ENCODE measurements at places on chromosomes 12 and 14.
A peak's percentile ranks its signal among the peaks of the same experiment; 100 is the strongest.

DNA sequence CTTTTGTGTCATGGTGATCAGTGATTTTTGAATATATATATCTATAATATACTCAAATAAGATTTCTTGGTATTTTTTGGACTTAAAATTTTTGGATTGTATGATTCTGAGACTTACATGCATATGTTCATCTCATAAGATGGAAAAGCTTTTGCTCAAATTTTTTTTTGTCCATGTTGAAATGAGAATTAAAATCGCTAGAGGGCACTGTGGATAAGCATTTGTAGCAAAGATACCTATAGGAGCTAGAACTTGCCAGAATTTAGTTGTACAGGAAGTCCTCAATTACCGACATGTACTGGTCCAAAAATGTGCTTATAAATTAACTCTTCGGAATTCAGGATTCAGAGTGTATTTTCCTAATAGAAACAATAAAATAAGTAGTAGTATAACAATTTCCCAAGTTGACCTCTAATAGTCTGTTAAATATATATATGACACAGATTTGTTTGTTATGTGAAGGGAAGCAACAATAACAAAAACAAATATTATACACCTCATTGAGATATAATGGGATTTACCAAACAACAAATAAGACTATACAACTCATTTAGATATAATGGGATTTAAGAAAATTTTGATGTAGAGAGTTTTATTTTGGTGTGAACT, 179.6 kb downstream of the TMEM117 start:
- no peak for DNase-seq

DNA sequence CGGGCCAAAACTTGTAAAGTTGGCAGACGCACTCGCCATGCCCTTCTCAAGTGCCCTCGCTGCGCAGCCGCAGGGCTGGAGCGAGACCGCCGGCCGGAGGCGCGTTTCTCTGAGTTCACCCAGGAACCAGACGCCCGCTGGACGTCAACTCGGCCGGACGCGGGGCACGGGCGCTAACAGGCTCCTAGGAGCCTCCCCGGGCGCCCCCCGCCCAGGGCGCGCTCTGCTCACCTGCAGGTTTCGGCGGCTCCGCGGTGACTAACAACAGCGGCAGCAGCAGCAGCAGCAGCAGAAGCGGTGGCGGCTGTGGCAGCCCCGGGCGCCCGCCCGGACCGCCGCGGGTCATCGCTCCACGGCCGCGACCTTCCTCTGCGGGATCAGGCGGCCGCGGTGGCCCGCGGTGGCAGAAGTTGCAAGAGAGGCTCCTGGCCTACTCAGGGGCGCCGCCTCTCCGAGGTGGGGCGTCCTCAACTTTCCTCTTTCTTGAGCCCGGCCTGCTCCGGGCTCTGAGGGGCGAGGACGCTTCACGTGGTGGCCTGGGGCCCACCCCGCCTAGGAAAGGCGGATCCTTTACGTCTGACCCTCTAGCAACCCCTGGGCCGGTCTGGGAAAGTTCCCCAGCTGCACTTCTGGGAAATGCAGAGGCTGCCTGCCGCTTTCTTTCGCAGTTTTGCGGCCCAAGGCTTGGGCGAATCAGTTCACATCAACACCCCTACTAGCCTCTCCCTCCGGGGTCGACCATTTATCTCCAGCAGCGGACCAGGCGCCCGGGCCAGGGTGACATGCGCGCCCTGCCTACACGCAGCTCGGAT, at the start of gene PLBD1:
Gene PLBD1 (minus strand): TSS at position 533 of the 812 bp plus-strand sequence. CDS start 187 bp downstream, at position 346.
- DNase-seq = peak; percentile 5

- no peak for DNase-seq
Measured at GRCh38 chr12:65885312-65885711, 61.0 kb downstream of the HMGA2 start.

DNA sequence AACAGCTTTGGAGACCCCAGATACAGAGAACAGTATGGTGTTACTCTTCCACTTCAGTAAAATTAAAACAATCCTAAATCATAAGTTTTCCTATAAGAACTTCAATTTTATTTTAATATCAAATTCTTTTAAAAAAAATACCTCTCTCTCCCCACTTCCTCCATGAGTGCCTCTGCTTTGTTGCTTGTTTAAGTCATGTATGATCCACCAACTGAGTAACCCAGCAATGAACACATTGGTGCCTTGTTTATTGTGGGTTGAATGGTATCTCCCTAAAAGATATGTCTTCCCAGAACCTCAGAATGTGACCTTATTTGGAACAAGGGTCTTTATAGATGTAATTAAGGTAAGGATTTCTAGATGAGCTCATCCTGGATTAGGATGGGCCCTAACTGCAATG, 143.5 kb upstream of the EGLN3 start:
- no peak for DNase-seq

DNA sequence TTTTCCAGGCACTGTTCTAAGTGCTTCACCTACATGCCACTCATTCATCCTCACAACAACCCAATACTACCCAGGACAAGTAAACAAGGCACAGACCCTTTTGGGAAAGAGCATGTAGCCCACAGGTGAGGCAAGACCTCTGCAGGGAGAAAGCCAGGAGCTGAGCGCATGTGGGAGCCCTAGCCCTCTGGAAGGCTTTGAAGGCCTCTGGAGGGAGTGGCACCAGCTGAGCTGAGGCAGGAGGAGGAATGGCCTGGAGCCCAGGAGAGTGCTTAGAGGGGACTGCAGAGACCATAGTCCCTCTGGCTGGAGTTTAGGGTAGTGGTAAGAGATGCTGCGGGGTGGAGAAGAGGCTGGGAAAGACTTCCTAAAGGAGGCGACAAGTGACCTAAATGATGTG, 516.5 kb downstream of the FUT8 start:
- no peak for DNase-seq

GRCh38 chr12:116397148-116397547, 119.7 kb upstream of the MED13L start:
- no peak for DNase-seq

GRCh38 chr12:26566675-26567074, 266.3 kb downstream of the ITPR2 start:
- DNase-seq = no peak

DNA sequence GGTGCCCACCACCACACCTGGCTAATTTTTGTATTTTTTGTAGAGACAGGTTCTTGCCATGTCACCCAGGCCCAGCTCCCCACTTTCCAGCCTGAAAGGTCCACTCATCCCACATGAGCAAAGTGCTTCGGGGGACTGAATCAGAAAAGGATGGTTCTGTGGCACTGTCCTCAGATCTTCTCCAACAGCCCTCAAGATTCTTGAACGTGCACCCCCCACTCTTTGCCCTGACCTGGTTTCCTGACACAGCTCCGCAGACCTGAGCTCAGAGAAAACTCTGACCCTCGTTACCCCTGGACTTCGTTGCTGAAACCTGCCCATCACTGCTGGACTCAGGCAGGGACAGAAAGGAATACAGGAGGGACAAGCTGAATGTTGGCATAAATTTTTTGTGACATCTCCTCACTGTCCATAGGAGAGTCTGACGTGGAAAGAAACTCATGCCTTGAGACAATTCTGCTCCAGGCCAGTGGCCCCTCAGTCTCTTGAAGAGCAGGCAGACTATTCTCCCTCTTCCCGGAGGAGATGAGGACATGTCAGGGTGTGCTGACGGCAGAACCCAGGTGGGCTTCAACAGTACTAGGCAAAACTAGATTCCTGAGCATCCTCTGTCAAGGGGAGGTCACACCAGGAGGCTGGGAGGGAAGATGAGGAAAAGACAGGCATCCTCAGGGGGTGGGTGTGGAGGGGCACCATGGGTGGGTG, 149.3 kb downstream of the DPF3 start:
- DNase-seq = no peak

DNA sequence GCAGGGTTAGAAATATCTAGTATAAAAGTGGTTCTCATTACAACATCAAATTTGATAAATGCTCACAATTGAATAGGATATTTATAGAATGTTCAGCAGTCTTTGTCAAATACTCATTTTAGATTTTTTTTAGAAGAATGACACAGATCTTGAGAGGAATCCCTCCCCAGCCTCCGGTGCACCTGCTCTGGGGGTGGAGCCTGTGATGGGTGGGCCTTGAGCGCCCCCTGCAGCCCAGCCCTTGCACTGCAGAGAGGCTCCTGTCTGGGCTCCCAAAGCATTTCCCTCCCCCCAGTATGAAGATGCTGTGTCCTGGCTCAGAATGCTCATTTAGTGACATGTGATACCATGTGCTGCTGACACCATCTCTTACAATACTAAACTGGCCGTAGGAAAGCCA, 792.3 kb downstream of the TMEM121 start:
- DNase-seq = peak; percentile 32

GRCh38 chr12:66688846-66689439, 10.1 kb upstream of the GRIP1 start:
- DNase-seq = no peak

DNA sequence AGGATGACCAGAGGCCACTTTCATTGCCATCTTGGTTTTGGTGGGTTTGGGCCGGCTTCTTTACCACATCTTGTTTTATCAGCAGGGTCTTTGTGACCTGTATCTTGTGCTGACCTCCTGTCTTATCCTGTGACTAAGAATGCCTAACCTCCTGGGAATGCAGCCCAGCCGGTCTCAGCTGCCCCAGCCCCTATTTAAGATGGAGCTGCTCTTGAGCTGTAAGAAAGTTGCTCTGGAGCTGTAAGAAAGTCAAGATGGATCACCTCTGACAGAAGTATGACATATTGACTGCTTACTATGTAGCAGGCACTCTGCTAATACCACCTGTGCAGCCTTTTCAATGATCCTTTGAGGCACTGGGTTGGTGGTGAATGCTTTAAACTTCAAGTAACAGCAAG, 52.1 kb downstream of the RIN3 start:
- DNase-seq = no peak

DNA sequence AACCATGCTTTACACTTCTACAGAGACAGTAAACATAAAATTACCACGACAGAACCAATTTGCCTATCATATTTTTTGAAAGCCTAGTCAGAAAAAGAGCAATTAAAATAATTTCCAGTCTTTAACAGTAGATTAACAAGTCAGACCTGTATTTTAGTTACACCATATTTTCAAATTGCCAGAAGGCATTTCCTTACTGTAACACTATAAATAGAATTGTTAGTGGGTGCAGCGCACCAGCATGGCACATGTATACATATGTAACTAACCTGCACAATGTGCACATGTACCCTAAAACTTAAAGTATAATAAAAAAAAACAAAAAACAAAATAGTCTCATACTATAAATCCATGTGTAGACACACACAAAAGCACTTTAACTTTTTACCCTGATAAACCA, 16.0 kb downstream of the SOS2 start:
- no peak for DNase-seq

- no peak for DNase-seq
Measured at GRCh38 chr14:75877292-75877691, 104.5 kb downstream of the TGFB3 start.

DNA sequence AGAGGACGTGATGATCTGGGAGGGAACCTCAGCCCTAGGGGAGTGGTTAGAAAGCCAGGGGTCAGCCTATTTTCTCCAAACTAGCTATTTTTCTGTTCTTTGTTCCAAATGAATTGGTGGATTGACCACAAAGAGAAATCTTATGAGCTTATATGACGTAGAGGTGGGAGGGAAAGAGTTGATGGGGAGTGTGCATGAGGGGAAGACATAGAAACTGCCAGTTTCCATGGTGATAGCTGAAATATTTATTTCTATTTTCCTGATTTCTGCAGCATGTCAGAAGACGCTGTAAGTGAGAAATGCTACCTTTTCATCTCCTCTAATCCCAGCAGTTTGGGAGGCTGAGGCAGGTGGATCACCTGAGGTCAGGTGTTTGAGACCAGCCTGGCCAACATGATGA, 51.4 kb upstream of the CISTR start:
- no peak for DNase-seq

DNA sequence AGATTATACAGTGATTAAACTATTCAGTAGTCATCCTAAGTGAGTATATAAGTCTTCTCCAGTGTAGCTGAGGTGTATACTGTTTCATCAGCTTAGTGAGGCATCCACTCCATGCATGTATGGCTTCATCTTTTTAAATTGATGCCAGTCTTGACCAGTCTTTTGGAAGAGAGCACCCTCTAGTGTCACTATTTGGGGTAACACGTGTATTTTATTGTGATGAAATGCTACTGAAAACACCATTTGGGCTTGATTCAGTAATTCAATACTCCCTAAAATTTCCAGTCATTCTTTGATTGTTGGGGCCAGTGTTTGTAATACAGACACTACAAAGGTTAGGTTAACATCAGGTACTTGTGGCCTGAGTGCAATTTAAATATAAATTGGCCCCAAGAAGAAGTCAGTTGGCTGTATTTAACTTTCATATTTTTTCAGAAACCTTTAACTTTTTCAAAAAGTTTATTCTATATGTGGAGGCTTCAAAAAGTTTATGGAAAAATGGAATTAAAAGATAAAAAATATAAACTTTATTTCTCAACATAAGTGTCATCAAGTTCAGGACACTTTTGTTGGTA, 35.3 kb downstream of the MIPOL1 start:
- DNase-seq = no peak

- DNase-seq = peak; percentile 75
Measured at GRCh38 chr12:108838194-108839017, 19.0 kb downstream of the SSH1 start.

DNA sequence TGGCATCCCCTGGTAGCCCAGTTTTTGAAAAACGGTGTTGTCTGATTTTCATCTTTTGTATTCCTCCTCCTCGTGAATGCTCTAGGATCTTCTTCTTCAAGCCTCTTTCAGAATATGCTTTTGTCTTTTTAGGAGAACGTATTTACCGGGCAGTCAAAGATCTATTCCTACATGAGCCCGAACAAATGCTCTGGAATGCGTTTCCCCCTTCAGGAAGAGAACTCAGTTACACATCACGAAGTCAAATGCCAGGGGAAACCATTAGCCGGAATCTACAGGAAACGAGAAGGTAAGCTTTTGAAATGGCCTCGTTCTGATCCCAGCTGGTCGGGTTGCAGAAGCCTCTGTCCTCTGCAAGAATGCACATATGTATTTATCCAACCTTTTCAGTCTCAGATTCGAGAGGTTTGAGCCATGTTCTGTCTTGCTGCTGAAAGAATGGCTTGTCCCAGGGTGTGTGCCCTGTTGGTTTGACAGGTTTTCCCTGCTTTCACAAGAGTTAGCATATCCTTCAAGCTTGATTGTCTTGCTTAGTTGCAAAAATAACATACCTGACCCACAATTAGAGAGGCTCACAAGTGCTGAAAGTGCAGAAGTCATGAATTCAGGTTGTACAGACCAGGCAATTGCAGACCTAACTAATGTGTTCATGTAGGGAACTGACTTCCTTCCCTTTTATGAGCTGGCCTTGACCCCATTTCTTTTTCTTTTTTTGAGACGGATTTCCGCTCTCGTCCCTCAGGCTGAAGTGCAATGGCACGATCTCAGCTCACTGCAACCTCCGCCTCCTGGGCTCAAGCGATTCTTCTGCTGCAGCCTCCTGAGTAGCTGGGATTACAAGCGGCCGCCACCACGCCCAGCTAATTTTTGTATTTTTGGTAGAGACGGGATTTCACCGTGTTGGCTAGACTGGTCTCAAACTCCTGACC, 6.8 kb downstream of the KMT5A start:
- DNase-seq = no peak

Measured in stimulated activated CD8-positive, alpha-beta memory T cell treated with anti-CD3 and anti-CD28 coated beads, Interleukin-2, amount 100 ng/mL, for 48 hours (primary cell).